Heart left ventricle (tissue), 16 donors: ENCODE measurements at places on chromosomes 6 and 20. TPM values are rescaled to one million over a fixed set of nuclear protein-coding genes. Genes with fewer than 3 reads are reported as not detected.

DNA sequence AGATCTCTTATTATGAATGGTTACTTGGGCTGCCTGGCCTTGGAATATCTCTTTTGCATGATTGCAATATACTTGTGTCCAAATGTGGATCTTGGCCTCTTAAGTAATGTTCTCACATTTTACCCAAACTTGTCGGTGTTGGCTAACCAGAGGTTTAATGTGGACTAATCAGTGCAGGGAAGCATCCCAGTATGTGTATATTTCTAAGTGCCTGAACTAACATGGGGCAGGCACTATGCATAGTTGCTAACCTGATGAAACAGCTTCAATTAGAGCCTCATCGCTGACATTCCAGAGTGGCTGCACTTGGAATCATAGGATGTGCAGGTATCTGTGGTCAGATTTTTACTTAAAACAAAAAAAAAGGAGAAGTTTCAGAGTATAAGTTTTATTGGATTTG is 160.0 kb downstream of the PDE7B start:
- no peak overlapping the region for H3K4me3 ChIP-seq
- peaks cover 3% of the 10 kb centered on the region for H3K4me1 ChIP-seq
- no peaks in the 10 kb centered on the region for H3K36me3 ChIP-seq
- DNase-seq = no peak
- H3K27ac ChIP-seq = no peak overlapping the region

The LTB gene
- not detected for total RNA-seq

The PRPH2 gene
- total RNA-seq = 1.9 TPM

GRCh38 chr20:11924923-11925322 is 7.2 kb downstream of the BTBD3 start:
- no peak overlapping the region for H3K4me3 ChIP-seq
- peaks cover 31% of the 10 kb centered on the region for H3K4me1 ChIP-seq
- DNase-seq = no peak

The CYP21A2 gene
- 0.75 TPM for total RNA-seq

DNA sequence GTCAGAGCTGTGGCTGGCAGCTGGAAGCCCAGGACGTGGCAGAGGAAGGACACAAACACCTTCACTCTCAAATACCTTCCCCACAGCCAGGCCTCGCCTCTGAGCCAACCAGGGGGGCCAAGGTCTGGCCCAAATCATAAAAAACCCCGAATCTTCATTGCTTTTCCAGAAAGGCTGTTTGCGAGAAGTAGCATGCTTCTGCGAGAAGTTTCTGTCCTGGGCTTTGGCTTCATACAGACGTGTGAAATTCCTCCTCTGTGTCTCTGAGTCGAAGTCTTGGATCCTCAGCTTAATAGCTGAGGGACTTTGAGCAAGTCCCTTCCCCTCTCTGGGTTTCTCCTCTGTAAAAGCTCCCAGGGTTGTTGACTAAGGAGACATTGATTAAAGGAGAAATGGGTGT is 63.0 kb downstream of the CHMP4B start:
- no peak for DNase-seq
- no peak overlapping the region for H3K27ac ChIP-seq
- no peaks in the 10 kb centered on the region for H3K27me3 ChIP-seq
- H3K4me3 ChIP-seq = no peak overlapping the region
- no peaks in the 10 kb centered on the region for H3K4me1 ChIP-seq

The EYS gene
- total RNA-seq = not detected

DNA sequence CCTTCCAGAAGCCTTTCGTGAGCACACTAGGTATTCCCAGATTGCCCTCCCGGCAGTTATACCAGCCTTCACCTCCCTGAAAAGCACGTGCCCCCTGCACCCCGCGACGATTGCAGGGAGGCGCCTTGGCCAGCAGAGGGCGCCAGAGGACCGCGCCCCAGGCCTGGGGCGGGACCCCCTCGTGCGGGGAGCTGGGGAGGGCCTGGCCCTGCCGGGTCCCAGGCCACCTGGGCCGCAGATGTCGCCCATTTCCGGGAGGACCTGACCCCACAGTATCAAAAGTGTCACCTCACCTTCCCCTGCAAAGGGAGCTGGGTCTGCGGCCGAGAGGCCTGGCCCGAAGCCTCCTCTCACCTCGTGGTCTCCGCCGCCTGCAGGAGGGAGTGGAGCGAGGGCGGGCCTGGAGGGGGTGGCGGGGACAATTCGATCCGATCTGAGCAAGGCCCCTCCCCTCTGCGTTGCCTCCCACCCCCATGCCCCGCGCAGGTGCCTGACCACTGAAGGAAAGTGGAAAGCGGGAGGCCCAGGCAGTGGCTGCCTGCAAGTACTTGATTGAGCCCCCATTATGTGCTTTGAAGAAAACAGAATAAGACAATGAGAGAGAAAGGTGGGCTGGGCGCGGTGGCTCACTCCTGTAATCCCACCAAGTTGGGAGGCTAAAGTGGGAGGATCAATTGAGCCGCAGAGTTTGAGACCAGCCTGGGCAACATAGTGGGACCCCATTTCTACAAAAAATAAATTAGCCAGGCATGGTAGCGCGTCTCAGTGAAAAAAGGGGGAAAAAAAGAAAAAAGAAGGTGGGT is 3.5 kb upstream of the SNAI1 start:
- no peaks in the 10 kb centered on the region for H3K27me3 ChIP-seq
- peak overlapping the region; percentile 18 for H3K4me3 ChIP-seq
- H3K36me3 ChIP-seq = no peaks in the 10 kb centered on the region
- no peak for DNase-seq
- no peak overlapping the region for H3K27ac ChIP-seq
- peaks cover 31% of the 10 kb centered on the region for H3K4me1 ChIP-seq

DNA sequence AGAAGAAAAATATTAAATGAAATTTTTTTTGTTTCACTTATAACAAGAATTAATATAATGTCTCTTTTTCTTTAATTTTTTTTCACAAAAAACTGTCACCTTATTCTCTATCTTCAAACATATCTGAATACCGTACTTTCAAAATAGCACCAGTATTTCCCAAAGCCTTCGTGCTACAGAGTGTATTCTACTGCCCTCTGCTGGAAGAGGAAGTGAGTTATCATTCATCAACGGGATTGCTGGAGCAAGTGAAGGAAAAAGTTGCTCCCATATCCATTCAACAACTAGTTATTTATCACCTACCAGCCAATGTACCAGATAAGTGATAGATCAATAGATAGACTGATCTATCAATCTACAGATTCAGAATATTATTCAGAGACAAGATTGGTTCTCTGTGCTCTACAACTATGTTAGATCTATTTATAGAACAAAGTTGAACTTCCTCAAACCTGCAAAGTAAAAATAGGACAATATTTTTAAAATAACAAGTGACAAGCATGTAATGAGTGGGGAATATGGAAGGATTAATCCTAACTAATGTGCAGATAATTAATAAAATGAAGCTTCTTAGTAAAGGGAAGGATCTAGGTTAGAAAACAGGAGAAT is 26.7 kb upstream of the TFAP2B start:
- no peaks in the 10 kb centered on the region for H3K27me3 ChIP-seq
- no peak overlapping the region for H3K27ac ChIP-seq
- H3K36me3 ChIP-seq = no peaks in the 10 kb centered on the region
- no peaks in the 10 kb centered on the region for H3K4me1 ChIP-seq

DNA sequence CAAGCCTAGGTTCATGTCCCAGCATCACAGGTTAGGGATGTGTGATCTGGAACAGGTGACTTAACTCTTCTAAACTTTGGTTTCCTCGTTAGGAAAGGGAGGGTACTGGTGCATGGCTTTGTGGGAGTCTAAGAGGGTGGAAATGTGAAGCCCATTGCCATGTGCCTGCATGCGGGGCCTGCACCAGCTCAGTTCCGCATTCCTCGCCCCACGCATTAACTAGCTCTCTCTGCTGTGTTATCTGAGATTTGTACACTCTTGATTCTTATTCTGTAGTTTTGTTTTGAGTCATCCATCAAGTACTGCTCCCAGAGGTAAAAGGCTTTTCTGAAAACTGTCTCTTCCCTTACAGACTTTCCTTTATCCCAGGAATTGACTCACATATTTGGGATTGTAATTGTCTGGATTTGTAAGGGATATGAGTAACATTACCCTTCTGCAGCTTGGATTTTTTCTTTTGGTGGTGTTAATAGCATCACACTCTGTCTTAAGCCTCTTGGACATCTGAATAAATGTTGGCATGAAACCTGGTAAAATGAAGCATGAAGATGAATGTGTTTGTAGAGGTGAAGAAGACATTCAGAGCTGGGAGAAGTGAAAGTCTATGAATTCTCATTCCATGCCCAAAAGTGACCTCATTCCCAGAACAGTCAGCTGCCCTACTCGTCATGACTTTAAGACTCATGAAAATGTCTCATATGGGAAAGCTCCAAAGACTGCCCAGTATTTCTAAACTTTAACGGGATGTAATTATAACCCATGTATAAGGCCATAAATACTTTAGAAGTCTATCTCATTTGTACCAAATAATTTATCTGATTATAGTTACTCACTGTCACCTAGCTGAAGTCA is 357.3 kb downstream of the FOXA2 start:
- H3K27ac ChIP-seq = no peak overlapping the region
- DNase-seq = no peak
- H3K27me3 ChIP-seq = no peaks in the 10 kb centered on the region
- no peaks in the 10 kb centered on the region for H3K4me1 ChIP-seq

- H3K27me3 ChIP-seq = no peaks in the 10 kb centered on the region
- no peak overlapping the region for H3K4me3 ChIP-seq
- H3K27ac ChIP-seq = no peak overlapping the region
- no peaks in the 10 kb centered on the region for H3K36me3 ChIP-seq
Measured at GRCh38 chr6:40163924-40164323, 229.7 kb upstream of the MOCS1 start.

GRCh38 chr20:48294942-48295341 is 509.7 kb upstream of the SULF2 start:
- DNase-seq = no peak
- no peak overlapping the region for H3K27ac ChIP-seq
- H3K4me1 ChIP-seq = peaks cover 5% of the 10 kb centered on the region
- no peak overlapping the region for H3K4me3 ChIP-seq
- no peaks in the 10 kb centered on the region for H3K27me3 ChIP-seq

DNA sequence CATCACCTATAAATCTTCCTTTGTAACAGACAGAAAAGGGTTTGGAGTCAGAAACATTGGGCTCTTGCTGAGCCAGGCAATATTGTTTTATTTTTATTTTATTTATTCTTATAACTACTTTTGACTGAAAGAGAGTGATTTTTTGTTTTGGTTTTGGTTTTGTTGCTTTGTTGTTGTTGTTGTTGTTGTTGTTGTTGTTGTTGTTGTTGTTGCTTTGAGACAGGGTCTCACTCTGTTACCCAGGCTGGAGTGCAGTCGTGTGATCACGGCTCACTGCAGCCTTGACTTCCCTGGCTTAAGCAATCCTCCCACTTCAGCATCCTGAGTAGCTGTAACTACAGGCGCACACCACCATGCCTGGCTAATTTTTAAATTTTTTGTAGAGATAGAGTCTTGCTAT is 15.0 kb upstream of the SLC13A3 start:
- no peak for DNase-seq
- H3K4me1 ChIP-seq = no peaks in the 10 kb centered on the region
- no peak overlapping the region for H3K4me3 ChIP-seq

GRCh38 chr6:116090251-116090650 is 10.4 kb upstream of the NT5DC1 start:
- no peak for DNase-seq
- H3K27ac ChIP-seq = no peak overlapping the region
- H3K36me3 ChIP-seq = no peaks in the 10 kb centered on the region
- no peaks in the 10 kb centered on the region for H3K27me3 ChIP-seq

GRCh38 chr20:14295238-14295637 is 42.2 kb downstream of the FLRT3 start:
- DNase-seq = no peak
- no peaks in the 10 kb centered on the region for H3K4me1 ChIP-seq
- H3K27me3 ChIP-seq = no peaks in the 10 kb centered on the region

The GRM4 gene
- total RNA-seq = 0.20 TPM

GRCh38 chr6:8958894-8959511 is 523.7 kb upstream of the SLC35B3 start:
- no peaks in the 10 kb centered on the region for H3K36me3 ChIP-seq
- no peaks in the 10 kb centered on the region for H3K27me3 ChIP-seq
- no peak overlapping the region for H3K4me3 ChIP-seq
- no peak for DNase-seq
- no peaks in the 10 kb centered on the region for H3K4me1 ChIP-seq
- no peak overlapping the region for H3K27ac ChIP-seq

DNA sequence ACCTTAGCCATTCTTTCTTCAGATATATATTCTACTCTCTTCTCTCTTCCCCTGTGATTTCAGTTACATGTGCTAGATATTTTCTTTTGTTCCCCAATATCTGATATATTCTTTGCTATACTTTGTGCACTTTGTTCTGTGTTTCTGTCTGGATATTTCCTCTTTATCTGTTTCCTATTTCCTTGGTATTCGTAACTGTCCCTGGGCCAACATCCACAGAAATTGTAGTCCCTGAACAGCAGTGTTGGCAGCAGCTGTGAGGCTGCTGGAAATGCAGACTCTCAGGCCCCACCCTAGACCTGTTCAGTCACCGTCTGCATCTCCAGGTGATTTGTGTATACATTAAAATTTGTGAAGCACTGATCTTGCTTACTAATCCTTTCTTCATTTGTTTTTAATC is 522.9 kb upstream of the SOX4 start:
- H3K27me3 ChIP-seq = no peaks in the 10 kb centered on the region
- no peak for DNase-seq
- no peaks in the 10 kb centered on the region for H3K4me1 ChIP-seq

DNA sequence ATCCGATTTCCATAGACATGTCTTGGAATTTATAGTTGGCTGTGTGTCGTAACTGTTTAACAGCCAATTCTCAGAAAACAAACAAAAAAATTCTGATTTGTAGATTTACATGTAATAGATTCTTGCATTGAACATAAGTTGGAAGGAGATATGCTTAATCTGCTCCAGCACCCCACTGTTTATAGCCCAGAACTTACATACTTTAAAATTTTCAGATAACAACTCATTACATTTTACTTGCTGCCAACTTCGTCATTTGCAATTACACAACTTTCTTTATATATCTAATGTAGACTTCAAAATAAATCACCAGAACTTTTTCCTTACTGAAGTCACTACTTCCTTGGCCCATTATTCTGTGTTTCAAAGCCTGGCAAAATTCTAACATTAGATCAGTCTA is 472.3 kb upstream of the EYS start:
- H3K4me3 ChIP-seq = no peak overlapping the region
- DNase-seq = no peak
- H3K4me1 ChIP-seq = no peaks in the 10 kb centered on the region

The SLC4A11 gene
- total RNA-seq = 0.20 TPM

- H3K36me3 ChIP-seq = peaks cover 64% of the 10 kb centered on the region
- no peak overlapping the region for H3K4me3 ChIP-seq
- no peak for DNase-seq
- no peak overlapping the region for H3K27ac ChIP-seq
- no peaks in the 10 kb centered on the region for H3K27me3 ChIP-seq
- H3K4me1 ChIP-seq = peaks cover 7% of the 10 kb centered on the region
Measured at GRCh38 chr6:3114377-3114776, 4.1 kb upstream of the BPHL start.

GRCh38 chr6:145045582-145045981 is 689.7 kb downstream of the EPM2A start:
- no peaks in the 10 kb centered on the region for H3K27me3 ChIP-seq
- H3K4me3 ChIP-seq = no peak overlapping the region
- H3K27ac ChIP-seq = no peak overlapping the region
- no peak for DNase-seq
